M059J (cell line): ENCODE measurements at places on chromosomes 13 and 19. TPM values are rescaled to one million over a fixed set of nuclear protein-coding genes. Genes with fewer than 3 reads are reported as not detected.

Gene CLDN10
- total RNA-seq = 0.25 and 0.39 TPM in 2 replicates

Gene PGLYRP1
- not detected in 2 replicates for total RNA-seq

Gene TNFRSF19
- 54.8 and 55.5 TPM in 2 replicates for total RNA-seq

Gene FGF22
- total RNA-seq = not detected in 2 replicates

Gene ZNF615
- total RNA-seq = 2.0 and 5.7 TPM in 2 replicates

Gene UTP14C
- total RNA-seq = 4.6 and 10.7 TPM in 2 replicates

Gene RGL3
- total RNA-seq = 2.5 and 3.7 TPM in 2 replicates

Gene FGF9
- not detected in 2 replicates for total RNA-seq

Gene RAB11B
- total RNA-seq = 10.8 and 16.5 TPM in 2 replicates
